ENCODE measurements at places on chromosomes 1 and 21. TPM values are rescaled to one million over a fixed set of nuclear protein-coding genes. Genes with fewer than 3 reads are reported as not detected.

APOBEC4 gene
- not detected for total RNA-seq

RGSL1 gene
- not detected for total RNA-seq

RGS4 gene
- 37.6 TPM for total RNA-seq

DNA sequence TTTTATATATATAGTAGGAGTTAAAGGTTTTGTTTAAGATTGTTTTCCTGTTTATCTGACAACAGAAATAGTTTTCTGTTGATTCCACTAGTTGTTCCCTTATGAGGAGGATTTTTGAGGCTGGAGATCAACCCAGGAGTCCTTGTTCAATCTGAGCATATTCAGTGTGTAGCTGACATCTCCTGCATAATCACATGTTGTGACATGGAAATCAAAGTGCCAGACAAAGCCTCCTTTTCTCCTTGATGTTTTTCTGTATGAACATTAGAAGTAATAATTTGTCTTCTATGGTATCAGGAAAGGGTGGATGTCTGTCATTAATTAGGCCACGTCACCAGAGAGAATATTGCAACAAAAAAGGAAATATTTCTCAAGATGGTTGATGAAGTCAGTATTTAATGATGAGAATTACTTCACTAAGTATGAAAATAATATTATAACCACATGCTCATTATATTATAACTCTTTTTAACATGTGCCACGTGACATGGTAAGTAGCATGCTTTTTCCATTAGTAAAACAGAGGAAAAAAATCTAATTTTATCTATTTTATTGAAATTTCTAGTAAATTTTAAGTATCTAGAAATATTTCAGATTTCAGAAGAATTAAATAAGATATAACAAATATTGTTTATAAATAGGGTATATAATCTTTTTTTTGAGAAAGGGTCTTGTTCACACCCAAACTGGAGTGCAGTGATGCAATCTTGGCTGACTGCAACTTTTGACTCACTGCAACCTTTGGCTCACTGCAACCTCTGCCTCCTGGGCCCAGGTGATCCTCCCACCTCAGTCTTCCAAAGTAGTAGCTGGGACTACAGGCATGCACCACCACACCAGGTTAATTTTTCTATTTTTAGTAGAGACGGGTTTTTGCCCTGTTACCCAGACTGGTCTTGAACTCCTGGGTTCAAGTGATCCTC is 223.5 kb downstream of the HMCN1 start:
- no peak for DNase-seq

- DNase-seq, result no peak
Measured at GRCh38 chr1:111448482-111448917, 556 bp downstream of the WDR77 start.

DNA sequence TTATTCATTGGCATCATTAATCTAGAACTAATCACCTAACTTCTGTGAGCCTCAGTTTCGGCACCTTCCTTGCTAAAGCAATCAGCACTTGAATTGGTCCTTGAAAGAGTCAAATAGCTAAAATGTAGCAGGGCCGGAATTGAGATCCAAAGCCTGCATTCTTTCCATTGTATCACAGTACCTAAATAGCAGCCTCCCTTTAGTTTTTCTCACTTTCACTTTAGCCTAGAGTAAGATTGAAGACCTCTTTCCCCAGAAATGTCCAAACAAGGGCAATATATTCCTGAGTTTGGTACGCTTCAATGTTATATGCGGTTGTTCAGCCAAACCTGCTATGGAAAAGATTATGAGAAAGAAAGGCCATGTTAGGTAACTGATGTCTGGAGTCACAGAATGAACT is 121.9 kb upstream of the BMP8A start:
- DNase-seq, result no peak

DNA sequence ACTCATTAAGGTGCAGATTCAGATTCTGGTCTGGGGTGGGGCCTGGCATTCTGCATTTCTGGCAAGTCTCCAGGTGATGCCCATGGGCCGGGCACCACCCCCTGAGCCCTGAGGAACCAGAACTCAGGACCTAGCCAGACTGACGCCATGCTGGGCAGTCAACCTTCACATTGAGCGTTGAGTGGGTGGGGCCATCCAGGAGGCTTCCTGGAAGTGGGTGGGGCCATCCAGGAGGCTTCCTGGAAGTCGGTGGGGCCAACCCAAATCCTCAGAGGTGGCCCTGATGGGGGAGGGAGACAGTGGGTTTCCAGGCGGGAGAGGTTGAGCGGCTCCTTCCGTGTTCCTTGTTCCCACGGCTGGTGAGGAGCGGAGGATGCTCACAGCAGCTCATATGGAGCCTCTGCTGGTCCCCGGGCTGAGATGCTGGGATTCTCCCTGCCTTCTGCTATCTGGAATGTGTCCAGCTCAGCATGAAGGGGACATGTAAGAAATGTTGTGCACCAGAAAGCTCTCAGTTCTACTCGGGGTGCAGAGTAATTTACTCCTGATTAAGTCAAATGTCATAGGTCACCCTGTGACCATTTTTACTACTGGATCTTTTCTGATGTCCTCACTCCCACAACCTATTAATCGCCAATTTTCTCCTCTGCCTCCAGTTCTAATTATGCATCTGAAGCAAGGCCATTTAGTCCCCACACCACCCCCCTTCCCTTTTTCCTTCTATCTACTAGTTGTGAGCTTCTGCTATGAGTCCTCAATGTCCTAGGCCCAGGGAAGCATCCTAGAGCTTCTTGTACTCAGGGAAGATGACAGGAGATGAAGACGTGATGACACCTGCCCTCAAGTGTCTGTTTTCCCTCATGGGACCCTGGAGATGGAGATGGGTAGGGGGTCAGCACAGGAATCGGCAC is 435.4 kb downstream of the PTPRU start:
- DNase-seq, result no peak

GRCh38 chr1:99098589-99098988 is 93.9 kb upstream of the PLPPR5 start:
- no peak for DNase-seq

- no peak for DNase-seq
Measured at GRCh38 chr1:13737398-13737797, 37.4 kb downstream of the PRDM2 start.
